Hepatic stellate cell (primary cell): ENCODE measurements at places on chromosomes 7 and 10.
A peak's percentile ranks its signal among the peaks of the same experiment; 100 is the strongest.

- no peak for DNase-seq
Measured at GRCh38 chr7:140911746-140912145, 13.0 kb downstream of the BRAF start.

GRCh38 chr7:41578700-41579099, 124.2 kb downstream of the INHBA start:
- no peak for DNase-seq

DNA sequence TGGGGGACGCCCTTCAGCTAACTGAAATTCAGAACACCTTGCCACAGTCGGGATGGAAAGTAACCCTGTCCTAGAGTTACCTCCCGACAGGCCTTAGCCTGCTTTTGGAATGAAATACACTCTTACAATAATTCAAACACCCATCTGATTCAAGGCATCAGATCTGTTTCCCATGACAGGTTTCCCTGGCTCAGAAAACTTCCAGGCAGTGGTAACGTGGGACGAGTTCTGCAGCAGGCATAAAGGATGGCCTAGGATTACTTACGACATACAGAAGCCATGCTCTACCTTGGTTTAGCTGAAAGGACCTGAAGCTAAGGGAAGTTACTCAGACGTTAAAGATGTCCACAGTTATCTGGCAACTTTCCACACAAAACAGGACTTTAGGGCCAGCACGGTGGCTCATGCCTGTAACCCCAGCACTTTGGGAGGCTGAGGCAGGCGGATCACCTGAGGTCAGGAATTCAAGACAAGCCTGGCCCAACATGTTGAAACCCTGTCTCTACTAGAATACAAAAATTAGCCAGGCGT, 5.0 kb downstream of the PAXIP1 start:
- DNase-seq = no peak

- DNase-seq = no peak
Measured at GRCh38 chr7:105238198-105238765, 150.4 kb downstream of the SRPK2 start.

DNA sequence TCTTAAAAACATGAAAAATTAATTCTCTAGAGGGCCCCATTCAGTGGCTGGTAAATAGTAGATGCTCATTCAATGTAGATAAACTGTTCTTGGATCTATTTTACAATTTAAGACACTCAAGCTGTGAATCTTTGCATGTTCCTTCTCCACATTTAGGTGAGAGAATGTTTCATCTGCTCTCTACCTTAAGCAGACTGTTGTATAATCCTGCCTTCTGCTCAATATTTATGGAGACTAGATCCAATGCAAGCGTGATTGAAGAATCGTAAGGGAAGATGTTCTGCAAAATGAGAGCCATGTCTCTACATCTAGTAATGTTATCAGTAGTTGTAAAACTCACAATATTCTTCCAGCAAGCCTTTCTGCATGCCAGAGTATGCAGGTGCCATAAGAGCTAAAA, 115.0 kb upstream of the TEX47 start:
- no peak for DNase-seq

GRCh38 chr7:17530741-17531421, 232.4 kb downstream of the AHR start:
- no peak for DNase-seq

DNA sequence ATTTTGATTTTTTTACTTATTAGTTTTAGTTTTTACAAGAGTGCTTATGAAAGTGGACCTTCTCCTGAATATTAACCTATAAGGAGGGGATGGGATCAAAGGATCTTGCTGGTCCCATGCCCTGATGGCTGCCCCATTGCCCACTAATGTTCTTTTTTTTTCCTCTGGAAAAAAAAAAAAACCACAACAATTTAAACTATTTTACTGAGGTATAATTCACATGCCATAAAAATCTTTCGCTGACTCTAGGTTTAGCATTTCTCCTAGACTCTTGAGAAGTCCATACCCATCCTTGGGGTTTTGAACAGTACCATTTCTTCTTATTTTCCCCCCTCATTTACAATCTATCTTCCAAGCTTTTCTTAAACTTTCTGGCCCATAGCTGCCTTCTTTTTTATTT, 481.8 kb downstream of the TFEC start:
- no peak for DNase-seq

DNA sequence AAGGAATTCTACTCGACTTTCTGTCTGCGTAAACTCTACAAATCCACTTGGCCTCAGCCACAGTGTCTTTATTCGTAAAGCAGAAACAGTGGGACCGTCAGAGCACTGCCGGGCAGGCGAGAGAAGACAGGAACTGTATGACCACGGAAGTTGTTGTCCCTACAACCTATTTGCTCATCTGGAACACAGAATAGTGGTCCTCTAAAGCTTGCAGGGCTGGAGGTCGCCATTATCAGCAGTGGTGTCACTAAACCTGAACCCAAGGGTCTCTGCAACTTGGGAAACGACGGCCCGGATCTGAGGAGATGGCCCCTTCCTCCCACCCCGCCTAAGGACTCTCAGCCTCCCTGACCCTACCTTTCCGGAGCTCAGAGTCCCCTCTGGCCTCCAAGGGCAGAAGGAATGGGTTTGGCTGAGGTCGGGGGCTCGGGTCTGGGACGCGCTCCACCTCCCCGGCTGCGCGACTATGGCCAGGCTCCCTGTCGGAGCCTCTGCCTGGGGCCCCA, 442 bp downstream of the STYXL1 start:
- peak; percentile 22 for DNase-seq

DNA sequence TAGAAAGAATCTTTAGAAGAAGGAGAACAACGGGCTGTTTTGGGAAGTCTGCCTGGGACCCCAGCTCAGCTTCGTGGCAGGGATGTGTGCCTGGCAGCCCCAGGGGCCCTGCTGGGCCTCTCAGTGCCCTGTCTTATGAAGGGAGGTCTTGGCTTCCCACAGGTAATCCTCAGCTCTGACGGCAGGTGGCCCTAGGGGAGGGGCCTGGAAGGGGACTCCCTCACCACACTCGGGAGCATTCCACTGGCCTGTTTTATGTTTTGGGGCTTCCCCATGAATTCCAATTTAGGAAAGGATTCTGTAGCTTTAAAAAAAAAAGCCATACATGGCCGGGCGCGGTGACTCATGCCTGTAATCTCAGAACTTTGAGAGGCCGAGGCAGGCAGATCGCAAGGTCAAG, 3.0 kb upstream of the DMBT1 start:
- DNase-seq = no peak

GRCh38 chr10:113130014-113130641, 180.1 kb downstream of the TCF7L2 start:
- no peak for DNase-seq

DNA sequence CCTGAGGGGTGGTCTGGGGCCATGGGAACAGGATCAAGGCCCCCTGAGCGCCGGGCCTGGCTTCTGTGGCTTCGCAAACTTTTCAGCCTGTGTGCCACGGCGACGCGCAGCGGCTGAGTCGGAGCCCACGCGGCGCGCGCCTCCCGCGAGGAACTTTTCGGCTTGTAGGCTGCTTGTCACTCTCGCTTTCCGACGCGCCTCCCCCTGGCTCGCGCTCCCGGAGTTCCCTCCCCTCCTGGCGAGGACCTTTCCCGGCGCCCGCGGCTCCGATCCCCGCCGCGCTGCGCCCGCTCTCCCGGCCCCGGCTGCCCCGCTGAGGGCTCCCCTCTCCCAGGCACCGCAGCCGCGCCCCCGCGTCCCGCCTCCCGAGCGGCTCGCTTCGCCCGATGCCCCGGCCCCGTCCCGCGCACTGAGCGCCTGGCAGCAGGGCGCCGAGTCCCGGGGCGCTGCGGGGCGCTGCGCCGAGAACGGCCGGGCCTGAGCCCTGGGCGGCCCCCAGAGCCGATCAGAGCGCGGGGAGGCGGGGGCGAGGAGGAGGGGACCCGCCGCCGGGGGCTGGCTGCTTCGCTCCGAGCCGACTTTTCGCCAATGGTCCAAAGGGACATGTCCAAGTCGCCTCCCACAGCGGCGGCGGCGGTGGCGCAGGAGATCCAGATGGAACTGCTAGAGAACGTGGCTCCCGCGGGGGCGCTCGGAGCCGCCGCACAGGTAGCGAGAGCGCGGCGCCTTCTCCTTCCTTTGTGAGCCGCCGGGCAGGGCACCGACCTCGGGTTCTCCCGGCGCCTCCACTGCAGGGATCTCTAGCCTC, at the start of gene CACNB2:
CACNB2 (plus strand) TSS at position 276 of the 808 bp plus-strand sequence.
- DNase-seq = peak; percentile 25

DNA sequence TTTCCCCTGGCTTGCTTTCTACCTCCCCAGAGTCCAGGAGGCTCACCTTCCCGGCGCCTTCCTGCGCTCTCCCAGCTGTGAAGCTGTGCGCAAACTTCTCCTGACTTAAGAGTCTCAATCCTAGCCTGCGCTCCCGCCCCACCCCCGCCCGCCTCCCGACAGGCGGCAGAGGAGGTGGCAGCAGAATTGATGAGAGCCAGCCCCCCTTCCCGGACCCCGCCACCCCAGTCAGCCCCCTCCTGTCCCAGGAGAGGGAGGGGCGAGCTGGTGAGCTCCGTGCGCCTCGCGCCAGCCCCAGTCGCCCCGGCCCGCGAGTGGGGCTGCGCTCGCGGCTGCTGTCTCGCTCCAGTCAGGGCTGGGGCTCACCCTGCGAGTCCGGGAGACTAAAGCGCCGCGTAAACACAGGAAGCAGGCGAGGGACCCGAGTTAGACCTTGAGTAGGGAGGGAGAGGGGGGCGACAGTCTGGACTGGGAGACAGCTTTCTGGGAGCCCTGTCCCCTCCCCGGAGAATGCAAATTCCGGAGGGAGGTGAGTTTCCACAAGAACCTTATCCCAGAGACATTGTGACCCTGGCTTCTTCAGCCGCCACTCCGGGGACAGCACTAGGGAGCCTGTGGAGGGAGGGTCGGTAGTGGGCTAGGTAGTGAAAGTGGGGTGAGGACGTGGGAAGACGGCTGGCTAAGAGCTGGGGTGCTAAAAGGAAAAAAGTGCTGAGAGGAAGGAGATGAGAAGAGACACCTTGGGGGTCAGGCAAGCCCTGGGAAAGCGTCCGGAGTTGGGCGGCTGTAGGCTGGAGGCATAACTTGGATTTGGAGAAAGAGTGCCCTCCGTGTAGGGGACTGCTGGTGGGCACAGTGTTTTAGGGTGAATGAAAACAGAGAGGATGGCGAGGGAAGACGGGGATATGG, at the start of gene CALCR:
CALCR (minus strand) TSS at position 79 of the 909 bp plus-strand sequence. CDS start 87,743 bp downstream, outside the sequence.
- DNase-seq = no peak

DNA sequence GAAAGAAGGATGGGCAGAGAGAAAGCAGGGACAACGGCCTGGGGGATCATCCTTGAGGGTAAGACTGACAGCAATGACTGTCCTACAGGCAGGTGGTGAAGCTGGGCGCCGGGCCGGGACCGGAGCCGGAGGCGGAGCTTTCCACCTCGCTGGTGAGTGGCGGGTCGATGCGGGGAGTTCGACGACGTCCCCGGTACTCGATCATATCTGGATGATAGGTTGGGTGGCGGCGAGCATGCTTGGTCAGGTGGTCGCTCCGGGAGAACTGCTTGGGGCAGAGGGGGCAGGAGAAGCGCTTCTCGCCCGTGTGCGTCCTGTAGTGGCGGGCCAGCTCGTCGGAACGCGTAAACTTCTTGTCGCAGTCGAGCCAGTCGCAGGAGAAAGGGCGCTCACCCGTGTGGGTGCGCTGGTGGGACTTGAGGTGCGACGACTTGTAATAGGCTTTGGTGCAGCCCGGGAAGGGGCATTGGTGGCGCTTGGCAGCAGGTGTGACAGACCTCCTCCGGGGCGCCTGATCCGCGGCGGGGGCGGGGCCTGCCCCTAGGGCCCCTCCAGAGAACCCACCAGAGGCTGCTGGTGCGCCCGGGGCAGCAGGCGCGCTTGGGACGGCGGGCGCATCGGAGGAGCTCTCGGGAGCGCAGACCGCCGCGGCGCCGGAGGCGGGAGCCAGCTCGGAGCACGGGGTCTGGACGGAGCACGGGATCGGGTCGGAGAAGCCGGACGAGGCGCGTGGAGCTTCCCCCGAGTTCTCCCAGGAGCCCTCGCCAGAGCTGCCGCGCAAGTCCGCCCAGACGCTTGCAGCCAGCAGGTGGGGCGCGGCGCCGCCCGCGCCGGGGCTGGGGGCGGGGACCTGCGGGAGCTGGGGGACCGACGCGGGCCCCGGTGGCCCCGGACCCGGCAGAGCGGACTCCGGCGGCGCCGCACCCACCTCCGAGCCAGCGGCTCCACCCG, 752 bp downstream of the KLF14 start:
- no peak for DNase-seq

DNA sequence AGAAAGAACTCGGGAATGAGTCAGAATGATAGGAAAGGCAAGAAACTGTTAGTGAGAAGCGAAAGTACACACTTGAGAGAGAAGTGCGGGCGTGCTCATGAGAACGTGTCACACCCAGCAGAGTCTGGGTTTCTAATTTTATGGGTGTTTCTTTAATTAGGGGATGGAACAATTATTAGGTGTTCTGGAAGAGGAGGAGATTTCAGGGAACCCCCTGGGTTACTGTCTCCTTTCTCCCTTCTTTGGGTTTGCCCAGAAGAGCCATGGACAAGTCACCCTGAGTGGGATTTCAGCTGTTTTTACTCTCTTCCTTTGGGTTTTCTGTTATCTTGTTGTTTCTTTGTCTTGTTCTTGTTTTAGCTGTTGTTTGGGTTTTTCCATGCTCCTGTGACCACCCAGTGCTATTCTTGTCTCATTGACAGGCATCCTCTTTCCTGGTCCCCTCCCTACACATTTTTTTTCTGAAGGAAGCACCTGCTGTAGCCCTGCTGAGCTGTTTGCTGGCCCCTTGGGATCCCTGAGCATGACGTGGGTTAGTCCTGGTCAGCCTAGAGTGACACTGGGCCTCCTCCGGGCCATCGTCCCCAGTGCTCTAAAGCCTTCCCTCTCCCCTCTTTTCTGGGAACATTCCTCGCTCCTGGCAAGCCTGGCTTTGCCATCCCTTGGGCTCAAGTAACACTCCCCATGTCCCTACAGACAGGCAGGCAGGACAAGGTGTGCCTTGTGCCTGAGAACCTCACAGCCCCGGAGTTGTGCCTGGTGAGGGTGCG, 3.5 kb downstream of the SH2D4B start:
- peak; percentile 6 for DNase-seq

DNA sequence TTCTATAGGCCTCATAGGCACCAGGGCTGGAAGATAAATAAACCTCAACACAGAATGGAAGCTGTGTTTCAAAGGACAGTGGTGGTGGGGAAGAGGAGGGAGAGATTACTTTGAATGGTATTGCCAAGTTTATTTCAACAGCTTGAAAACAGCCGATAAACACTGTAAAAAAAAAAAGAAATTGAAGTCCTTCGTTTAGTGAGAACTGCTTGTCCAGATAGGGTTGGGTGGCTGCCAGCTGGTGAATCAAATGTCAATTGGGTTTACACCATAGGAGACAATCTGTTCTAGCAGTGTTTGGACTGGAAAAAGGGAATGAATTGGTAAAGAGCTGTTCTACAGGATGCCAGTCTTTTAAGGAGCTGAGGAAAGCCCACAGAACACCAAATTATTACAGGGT, 254.8 kb downstream of the PHF14 start:
- DNase-seq = no peak
